ENCODE measurements at places on chromosomes 1 and 21.

DNA sequence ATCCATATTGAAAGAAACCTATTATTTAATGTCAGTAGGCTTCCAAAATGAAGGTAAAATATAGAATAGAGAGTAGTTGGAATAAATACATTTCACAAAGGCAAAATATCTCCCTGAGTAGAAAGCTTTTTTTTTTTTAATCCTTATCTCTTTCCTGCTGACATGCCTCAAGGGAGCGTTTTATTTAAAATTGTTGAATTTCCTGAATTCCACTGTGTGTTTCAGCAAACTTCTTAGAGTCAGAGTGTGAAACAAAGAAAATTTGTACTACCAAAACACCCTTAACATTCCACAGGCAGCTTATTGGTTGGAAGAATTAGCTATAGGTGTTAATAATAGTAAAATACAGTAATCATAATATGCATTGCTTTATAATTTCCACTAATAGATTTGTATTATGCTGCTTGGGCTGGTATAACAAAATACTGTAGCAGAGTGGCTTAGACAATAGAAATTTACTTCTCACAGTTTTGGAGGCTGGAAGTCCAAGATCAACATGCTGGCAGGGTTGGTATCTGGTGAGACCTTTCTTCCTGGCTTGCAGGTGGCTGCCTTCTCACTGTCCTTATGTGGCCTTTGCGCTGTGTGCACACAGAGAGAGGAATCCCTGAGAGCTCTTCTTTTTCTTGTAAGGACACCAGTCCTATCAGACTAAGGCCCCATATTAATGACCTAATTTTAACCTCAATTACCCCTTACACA, 468.4 kb upstream of the C1orf87 start:
- no peak for DNase-seq

DNA sequence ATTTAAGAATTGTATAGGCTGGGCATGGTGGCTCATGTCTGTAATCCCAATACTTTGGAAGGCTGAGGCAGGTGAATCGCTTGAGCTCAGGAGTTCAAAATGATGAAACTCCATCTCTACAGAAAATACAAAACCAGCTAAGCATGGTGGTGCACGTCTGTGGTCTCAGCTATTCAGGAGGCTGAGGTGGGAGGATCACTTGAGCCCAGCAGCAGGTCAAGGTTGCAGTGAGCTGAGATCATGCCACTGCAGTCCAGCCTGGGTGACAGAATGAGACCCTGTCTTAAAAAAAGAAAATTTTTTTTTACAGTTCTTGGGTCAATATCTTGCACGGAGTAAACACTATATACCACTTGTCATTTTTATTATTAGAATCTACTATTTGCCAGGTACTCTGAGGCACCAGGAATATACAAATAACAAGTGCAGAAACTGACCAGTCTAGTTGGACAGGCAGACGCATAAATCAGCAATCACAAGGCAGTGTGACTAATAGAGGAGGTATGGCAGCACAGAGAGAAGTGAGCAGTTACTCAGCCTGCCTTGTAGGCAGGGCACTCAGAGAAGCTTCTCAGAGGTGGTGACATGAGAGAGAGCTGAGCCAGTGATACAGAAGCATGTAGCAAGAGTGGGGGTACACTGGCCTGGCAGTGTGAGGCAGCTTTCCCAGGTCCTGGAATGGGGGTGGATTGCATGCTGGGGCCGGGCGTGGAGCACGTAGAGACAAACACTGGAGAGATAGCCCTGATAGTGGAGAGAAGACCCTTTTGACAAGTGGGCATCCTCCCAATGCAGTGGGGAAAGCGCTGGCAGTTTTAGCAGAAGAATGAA, 8.0 kb downstream of the PHLDA3 start:
- no peak for DNase-seq

DNA sequence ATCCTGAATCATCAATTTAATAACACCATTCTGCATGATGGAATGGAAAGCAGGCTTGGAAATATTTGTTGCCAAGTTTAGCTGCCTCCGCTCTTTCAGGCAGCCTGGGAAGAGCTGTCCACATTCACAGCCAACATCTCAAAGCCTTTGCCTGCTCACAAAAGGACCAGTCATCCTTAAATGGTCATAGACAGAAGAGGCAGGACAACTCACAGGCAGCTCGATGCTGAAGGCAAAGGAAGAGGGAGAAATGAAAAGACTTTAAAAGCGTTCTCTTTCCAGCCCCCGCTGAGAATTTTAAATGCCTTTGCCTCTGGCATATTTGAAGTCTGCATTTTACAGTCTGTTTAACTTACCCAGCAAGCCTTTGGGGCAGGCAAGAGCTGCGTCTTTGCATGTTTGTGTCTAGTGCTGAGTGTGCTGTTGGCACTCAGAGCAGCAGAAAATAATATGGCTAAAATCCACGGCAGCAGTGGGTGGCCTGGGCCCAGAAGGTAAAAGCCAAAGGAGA, 68.9 kb downstream of the NMNAT2 start:
- no peak for DNase-seq

DNA sequence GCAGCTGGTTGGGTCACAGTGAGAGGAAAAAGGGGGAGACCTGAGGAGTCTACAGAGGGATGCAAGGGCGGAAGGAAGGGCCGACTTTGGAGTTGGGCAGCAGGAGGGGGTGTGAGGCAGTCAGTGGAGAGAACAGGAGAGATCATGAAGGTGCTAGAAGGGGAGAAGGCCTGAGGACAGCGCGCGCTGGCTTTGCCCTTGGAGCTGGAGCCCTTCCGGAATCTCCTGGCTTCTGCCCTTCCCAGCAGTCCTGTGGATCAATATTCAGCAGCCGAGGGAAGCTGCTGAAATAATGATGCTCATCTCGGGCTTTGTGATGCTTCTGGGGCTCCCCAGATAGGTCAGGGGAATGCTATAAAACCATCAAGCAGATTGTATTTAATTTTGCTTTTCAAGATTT, 26.7 kb downstream of the SLC37A1 start:
- no peak for DNase-seq

DNA sequence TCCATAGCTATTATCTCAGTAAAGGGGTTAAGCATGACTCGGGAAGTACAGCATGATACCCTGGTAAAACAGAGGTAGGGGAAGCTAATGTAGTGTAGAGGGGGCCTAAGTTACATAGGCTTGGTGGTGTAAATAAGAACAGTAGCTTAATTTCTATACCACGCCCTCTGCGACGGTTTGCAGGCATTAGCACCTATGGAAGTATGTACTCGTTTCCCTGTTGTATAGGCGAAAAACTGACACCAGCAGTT, 470 bp upstream of the NAXE start:
- DNase-seq, result no peak

GRCh38 chr1:17195731-17196130, 9.2 kb upstream of the PADI1 start:
- DNase-seq, result no peak

GRCh38 chr21:15645830-15646229, 84.0 kb upstream of the USP25 start:
- DNase-seq, result no peak

GRCh38 chr1:230441183-230442029, 15.3 kb upstream of the PGBD5 start:
- DNase-seq, result no peak

GRCh38 chr1:188129856-188130838, 1301.4 kb downstream of the PLA2G4A start:
- no peak for DNase-seq

- DNase-seq, result no peak
Observed at GRCh38 chr1:165152727-165153126, 203.8 kb downstream of the LMX1A start.

- DNase-seq, result no peak
Observed at GRCh38 chr1:230105245-230105753, 38.3 kb downstream of the GALNT2 start.

DNA sequence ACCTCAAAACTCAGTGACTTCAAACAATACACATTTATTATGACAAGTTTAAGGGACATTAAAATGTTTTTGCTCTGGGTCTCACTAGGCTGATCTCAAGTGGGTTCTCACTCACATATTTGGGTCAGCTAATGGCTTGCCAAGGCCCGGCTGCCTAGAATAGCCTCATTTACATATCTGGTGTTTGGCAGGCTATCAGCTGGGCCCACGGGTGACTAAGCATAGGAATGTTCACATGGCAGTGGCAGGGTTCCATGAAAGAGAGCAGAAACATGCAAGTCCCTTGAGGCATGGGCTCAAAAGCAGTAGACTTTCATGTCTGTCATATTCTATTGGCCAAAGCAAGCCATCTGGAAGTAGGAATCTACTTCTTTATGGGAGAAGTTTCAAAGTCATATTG, 492.6 kb downstream of the KCNT2 start:
- DNase-seq, result no peak

DNA sequence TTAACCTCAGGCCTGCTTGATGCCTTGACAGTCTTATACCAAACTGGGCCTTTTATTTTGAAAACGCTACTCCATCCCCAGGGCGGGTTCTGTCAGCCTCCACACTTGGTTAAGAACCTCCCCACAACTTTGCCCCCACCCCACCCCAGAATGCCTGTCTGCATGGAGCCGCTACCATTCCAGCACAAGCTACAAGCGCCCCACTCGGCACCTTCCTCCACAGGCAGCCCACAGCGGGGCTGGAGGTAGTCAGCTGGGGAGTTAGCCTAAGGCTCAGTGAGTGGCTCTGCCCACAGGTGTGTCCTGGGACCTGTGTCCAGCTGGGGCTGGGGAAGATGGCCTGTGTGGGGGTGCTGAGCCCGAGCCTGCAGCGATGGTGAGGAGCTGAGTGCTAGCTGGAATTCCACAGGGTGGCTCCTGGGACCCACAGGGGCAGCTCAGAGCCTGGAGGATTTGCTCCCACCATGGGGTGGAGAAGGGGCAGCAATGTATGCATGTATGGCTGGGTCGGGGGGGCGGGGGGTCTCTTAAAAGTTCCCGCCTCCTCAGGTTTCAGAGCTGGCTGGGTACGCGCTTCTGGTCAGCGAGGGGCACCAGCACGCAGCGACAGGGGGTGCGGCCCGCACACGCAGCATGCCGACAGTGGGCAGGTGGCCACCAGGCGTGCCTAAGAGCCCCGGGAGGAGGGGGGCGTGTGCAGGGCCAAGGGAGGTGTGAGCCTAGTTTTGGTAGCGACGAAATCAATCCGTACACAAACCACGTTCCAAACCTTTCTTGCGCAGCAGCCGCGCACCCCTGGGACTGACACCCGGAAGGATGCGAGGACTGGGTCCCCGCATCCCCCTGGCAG, 917 bp downstream of the ETNK2 start:
- DNase-seq, result no peak

- DNase-seq, result no peak
Observed at GRCh38 chr1:232183802-232184201, 446.1 kb downstream of the SIPA1L2 start.

DNA sequence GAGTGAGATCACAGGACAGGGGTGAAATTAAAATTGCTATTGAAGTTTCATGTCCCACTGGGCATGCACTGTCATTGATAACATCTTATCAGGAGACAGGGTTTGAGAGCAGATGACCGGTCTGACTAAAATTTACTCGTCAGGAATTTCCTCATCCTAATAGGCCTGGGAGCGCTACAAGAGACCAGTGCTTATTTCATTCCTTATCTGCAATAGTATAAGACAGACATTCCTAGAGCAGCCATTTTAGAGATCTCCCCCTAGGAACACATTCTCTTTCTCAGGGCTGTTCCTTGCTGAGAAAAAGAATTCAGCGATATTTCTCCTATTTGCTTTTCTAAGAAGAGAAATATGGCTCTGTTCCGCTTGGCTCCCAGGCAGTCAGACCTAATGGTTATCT, 181.4 kb upstream of the ETV3 start:
- DNase-seq, result no peak

- DNase-seq, result no peak
Observed at GRCh38 chr21:38349111-38349746, 92.4 kb downstream of the KCNJ15 start.

DNA sequence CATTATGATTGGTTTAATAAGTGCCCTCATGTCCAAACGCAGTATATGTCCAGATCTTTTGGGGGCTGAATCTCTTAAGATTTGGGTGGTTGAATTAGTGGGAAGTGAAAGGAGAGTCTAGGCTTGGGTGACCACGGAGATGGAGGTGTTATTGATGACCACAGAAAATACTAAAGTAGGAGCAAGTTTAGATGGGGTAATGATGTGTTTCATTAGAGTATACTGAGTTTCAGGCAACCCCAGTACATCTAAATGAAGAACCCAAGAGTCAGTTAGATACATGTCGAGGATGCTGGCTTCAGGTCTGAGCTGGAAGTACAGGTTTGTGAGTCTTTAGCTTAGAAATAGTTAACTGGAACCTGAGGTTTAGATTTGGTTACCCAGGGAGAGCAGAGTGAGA, 6.5 kb upstream of the ZZZ3 start:
- DNase-seq, result no peak

- DNase-seq, result no peak
Observed at GRCh38 chr21:34669149-34669879, 520 bp downstream of the CLIC6 start.

DNA sequence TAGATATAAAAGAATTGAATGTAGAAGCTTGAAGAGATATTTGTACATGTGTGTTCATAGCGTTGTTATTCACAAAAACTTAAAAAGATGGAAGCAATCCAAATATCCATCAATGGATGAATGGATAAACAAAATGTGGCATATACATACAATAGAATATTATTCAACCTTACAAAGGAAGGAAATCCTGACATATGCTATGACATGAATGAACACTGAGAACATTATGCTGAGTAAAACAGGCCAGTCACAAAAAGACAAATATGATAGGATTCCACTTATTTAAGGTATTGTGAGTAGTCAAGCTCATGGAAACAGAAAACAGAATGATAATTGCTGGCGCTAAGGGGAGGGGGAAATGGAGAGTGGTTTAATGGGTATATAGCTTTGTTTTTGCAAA, 47.0 kb upstream of the DYRK1A start:
- DNase-seq, result no peak

DNA sequence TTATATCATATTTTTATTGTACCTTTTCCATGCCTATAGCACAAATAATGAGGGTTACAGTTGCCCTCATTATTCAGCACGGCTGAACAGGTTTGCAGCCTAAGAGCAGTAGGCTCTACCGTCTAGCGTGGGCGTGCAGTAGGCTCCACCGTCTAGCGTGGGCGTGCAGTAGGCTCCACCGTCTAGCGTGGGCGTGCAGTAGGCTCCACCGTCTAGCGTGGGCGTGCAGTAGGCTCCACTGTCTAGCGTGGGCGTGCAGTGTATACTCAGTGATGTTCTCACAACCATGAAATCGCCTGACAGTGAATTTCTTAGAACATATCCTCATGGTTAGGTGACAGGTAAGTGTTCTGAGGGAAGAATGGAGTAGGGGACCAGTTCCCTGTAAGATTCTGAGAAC, 84.9 kb downstream of the DYRK1A start:
- no peak for DNase-seq

DNA sequence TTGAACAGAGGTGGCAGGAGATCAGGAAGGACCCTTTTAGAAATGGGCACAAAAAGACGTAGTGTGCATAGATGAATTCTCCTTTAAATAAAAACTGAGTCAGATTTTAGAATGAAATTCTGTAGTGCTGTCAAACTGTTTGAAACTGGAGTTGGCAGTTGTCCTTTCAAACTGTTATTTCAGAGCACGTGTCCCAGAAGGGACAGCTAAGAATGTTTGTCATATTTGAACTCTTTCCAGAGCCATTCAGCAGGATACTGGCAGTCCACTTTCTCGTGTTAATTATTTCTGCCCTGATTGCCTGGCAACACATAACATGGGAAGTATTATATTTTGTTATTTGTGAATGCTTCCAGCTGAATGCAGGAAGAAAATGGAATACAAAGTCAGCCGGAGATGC, 212.3 kb upstream of the DPYD start:
- no peak for DNase-seq

GRCh38 chr1:193219391-193219790, 33.0 kb upstream of the B3GALT2 start:
- no peak for DNase-seq
